Activated CD4-positive, alpha-beta T cell treated with anti-CD3 and anti-CD28 coated beads, Interleukin-2, amount 10 ng/mL, durations not matched to agents 7 days and 5 days (primary cell): ENCODE measurements at places on chromosomes 12 and 14. TPM values are rescaled to one million over a fixed set of nuclear protein-coding genes. Genes with fewer than 3 reads are reported as not detected.

DNA sequence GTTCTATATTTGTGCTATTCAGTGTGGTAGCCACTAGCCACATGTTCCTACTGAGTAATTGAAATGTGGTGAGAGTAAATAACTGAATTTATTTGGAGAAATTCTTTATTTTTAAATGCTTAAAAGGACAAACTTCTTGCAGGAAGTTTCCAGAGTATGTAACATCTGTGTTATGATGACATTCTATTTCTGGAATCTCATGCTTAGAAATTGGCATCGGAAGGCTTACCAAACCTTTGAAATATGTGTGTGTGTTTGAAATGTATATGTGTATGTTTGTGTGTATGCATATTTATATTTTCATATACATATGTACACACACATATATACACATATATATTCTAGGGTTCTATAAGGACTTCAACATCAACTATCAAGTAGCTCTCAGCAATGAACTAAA is 12.4 kb upstream of the WSCD2 start:
- no peaks in the 10 kb centered on the region for H3K36me3 ChIP-seq
- peaks cover 10% of the 10 kb centered on the region for H3K27me3 ChIP-seq
- no peak overlapping the region for H3K27ac ChIP-seq
- no peak overlapping the region for H3K4me3 ChIP-seq
- peaks cover 9% of the 10 kb centered on the region for H3K4me1 ChIP-seq

DNA sequence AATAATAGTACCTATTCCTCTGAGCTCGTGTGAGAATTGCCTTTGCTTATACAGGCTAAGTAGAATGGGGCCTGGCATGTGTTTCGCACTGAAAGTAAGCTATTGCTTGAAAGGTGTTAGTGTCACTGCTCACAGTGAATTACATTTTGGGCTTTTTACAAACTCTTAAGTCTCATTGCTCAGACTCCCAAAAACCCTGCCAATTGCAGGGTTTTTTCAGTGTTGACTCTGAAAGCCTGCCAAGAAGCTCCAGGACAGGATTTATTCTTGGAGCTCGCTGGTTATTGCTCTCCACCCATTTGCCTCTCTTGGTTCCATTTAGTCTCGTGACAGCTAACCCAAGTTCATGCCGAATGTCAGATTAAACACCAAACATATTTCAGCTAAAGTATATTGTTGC is 39.8 kb downstream of the NOPCHAP1 start:
- no peak overlapping the region for H3K27ac ChIP-seq
- no peaks in the 10 kb centered on the region for H3K36me3 ChIP-seq
- H3K4me1 ChIP-seq = peaks cover 2% of the 10 kb centered on the region

The ITGA5 gene
- total RNA-seq = 88.7 TPM

The KRT73 gene
- 8.2 TPM for total RNA-seq
